ENCODE measurements at places on chromosomes 2 and 18.

- DNase-seq: no peak
Observed at GRCh38 chr18:45677276-45677807, 46.6 kb upstream of the SLC14A1 start.

DNA sequence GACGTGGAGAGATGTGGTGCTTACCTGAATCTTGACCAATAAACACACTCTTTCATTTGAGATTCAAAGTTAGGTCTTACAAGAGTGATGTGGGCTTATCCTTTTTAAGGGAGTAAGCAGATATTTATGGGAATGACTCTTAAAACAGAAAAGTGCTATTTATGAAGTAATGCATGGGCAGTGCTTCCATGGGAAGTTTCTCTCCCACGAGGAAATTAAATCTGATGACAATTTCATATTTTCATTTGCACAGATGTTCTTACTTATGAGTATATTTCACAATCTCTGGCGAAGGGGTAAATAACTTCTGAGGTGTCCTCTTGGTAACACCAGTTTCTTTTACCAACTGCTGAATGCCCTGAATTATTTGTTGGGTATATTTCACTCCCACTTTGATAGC is 21.0 kb downstream of the PNPT1 start:
- no peak for DNase-seq

DNA sequence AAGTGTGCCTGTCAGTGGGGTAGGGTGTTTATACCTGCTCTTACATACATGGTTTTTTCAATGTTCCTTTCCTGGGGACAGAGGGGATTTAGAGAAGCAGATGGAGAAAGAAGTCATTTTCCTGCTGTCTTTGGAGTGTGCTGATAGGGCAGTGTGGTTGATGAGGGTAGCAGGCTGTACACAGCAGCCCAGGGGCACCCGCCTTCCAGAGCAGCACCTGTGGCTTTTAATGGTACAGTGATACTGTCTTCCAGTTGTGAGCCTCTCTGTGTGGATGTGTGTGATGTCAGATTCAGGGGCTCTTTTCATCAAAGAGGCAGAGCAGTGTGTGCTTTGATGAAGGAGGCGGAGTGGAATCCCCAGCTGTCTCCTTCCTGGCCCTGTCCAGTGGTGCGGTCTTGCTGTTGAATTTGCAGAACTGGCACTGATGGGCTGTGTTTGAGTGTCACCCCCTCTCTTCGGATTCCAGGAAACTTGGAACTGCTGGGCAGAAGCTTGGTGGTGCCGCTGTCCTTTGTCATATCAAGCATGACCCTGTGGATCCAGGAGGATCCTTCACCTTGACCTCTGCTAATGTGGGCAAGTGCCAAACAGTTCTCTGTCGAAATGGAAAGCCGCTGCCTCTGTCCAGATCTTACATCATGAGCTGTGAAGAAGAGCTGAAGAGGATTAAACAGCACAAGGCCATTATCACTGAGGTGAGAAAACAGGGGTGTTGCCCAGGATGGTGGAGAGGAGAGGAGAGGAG is 259.8 kb downstream of the PHLPP1 start:
- DNase-seq: no peak

- DNase-seq: no peak
Observed at GRCh38 chr2:240701091-240701735, 9.5 kb downstream of the AQP12A start.

DNA sequence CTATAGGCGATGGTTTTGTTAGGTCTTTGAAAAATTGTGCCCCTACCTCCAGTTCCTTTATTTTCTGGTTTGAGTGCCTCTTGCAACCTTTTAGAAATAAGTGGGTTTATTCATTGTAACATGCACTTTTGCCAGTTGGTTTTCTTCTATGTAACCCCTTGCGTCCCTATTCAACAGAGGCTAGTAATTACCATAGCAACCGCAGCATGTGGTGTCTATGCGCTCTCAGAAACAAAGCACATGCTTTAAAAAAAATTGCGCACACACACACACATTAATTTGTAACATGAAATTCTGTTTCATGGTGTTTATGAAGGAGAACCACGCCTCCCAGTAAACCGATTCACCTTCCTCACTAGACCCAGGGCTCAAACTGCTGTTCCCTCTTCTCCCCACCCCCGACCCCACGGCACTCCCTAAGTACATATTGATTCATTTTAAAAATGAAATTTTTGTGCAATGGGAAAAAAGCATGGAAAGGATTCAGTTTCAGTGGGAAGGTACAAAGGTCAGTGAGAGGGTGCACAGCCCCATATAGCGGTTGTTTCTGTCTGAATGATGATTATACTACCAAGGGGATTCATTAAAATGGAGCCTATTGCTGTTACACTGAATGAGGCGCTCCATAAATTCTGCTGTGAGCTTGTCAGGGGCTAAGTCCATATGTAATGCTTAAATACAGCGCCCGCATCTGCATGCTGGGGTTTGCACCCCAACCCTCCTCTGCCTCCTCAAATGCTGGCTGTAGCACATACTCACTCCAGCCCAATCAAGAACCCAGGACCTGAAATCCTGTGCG is 206.9 kb downstream of the ICOS start:
- no peak for DNase-seq

Data from GM13976 (cell line).